Activated CD8-positive, alpha-beta memory T cell treated with anti-CD3 and anti-CD28 coated beads for 1 hour (primary cell): ENCODE measurements at places on chromosomes 2 and 18.

GRCh38 chr2:239927424-239927981 lies 97.6 kb downstream of the NDUFA10 start:
- DNase-seq = peak; percentile 33

- no peak for DNase-seq
Observed at GRCh38 chr18:22109535-22109934, 59.9 kb upstream of the GATA6 start.

GRCh38 chr18:10590412-10590811 lies 64.6 kb downstream of the NAPG start:
- DNase-seq = no peak

- DNase-seq = no peak
Observed at GRCh38 chr2:239947729-239948045, 77.5 kb downstream of the NDUFA10 start.

DNA sequence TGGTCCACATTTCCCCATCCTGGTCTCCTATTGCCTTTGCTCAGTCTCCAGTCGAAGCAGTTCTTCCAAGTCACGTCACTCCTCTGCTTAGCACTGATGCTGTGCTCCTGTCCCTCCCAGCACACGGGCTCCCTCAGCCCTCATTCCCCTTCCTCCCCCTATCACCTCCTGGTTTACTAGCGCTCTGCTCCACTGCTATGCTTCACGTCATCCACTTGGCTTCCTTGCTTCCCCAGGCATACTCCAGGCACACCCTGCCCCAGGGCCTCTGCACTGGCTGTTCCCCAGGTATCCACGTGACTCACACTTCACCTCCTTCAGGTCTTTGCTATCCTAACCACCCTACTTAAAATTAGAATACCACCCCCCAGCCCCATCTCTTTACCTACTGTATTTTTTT lies 269.3 kb downstream of the GLI2 start:
- DNase-seq = no peak

GRCh38 chr2:175490360-175490791 lies 308.9 kb upstream of the ATP5MC3 start:
- no peak for DNase-seq

DNA sequence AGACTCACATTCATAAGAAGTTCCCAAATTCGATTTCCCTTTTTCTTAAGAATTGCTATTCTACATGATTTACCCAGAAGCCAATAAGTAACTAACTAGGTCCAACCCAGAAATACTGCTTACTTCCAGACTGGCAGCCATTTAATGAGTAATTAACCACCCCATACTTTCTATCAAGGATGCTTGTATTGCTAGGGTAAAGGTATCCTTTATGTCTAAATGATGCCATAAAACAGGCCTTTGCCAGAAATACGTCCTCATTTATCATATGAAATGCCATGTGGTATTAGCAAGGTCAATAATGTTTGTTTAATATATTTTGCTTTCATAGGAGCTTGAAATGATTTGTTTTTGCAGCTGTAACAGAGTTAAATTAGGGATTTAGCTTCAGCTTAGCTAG lies 56.1 kb downstream of the PLEKHM3 start:
- DNase-seq = no peak

DNA sequence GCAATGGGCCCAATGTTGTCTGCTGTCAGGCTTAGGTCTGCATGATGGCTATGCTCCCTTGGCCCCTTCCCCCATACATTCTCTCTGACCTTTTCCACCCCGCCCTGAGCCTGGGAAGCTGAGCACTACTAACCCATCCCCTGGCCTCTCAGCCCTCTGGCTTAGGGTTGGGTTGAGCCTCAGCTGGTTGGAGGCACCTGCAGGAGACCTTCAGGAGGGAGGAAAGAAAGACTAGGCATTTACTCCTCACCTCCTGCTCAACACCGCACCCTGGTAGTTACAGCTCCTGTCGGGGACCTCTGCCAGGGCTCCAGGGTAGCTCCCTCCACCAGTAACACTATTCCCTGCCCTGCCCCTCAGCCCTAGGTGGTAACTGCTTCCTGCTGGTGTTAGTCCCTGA lies 80.5 kb downstream of the GALNT14 start:
- DNase-seq = no peak

DNA sequence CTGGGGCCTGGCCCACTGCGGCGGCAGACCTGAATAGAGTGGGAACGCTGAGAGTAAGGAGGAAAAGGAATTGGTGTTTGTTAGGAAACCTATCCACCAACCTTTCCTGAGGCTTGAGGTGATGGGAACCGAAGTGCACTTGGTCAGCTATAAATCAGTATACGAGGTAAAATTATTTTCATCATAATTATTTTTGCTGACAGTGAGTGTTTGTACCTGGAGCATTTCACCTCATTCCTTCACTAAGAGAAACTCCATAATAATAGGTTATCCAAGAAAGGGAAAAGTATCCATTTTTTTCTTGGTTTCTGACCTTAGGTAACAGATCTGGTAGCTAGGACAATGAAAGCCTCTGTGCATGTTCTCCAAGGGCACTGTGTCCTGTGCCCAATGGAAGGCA lies 138.6 kb upstream of the RGPD4 start:
- no peak for DNase-seq

DNA sequence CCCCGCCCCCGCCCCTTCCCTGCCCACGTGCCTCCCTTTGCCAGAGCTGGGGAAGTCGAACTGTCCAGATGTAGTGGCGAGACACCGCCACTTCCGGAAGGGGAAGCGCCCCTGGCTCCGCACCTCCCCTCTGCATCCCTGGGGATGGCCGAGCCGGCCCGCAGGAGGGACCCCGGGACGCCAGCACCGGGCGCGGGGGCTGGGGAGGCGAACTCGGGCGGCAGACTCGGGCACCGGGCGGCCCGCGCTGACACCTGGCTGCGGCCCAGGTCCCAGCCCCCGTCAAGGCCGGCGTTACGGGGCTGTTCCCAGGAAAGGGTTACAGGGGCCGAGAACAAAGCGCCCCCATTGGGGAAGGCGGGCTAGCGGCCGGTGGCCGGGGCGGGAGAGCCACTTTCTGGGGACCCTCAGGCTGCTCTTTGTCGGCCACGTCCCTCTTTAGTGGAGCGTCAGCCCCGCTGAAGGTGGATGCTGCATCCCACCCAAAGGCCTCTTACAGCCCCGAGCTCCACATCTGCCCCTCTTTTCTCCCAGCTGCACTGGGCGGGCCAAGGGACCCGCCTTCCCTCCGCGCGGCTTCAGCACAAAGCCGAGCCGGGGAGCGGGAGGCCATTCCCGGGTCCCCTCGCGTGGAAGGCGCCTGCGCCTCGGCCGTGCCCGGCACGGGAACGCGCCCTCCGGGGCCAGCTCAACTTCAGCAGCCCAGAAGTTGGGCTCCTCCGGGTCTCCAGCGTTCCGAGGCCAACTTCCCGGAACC lies 1.3 kb downstream of the SDC1 start:
- no peak for DNase-seq

- DNase-seq = no peak
Observed at GRCh38 chr2:144552821-144553220, 32.9 kb upstream of the ZEB2 start.

GRCh38 chr2:237306787-237307170 lies 107.2 kb downstream of the COL6A3 start:
- no peak for DNase-seq

DNA sequence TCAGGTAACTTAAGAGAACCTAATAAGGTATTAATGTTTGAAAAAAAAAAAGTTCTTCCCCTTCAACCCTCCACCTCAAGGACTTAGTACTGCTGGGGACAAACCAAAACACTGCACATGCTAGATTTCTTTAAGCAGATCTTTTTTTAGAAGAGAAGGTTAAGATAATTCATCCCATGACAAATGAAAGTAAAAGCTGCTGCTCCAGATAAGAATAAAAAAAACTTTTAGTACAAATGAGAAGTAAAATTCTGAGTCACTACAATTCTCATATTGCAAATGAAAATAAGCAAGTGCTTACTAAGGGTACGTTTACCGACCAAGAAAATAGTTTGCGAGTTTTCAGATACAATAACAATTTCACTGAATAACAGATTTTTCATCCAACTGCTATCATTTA lies 8.9 kb downstream of the STAM2 start:
- DNase-seq = no peak

GRCh38 chr2:64207573-64207972 lies 63.4 kb upstream of the PELI1 start:
- no peak for DNase-seq
